ENCODE measurements at places on chromosomes 4 and X.

DNA sequence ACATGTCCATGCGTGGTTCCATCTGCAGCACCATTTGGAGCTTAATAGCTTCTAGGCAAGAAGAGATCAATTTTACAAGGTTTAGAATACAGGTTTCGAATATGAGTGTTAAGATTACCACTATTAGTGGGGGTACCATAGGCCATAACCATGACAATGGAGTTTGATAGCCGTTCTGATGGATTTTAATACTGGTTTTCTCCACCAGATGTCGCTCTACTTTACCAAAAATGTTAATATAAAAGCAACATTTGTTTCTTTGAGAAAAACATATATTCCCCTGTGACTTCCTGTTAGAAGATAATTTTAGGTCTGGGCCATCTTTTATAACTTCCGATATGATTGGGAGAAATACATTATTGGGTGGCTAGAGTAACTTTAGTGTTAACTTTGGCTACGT, 499.7 kb upstream of the POU3F4 start:
- no peak for DNase-seq

DNA sequence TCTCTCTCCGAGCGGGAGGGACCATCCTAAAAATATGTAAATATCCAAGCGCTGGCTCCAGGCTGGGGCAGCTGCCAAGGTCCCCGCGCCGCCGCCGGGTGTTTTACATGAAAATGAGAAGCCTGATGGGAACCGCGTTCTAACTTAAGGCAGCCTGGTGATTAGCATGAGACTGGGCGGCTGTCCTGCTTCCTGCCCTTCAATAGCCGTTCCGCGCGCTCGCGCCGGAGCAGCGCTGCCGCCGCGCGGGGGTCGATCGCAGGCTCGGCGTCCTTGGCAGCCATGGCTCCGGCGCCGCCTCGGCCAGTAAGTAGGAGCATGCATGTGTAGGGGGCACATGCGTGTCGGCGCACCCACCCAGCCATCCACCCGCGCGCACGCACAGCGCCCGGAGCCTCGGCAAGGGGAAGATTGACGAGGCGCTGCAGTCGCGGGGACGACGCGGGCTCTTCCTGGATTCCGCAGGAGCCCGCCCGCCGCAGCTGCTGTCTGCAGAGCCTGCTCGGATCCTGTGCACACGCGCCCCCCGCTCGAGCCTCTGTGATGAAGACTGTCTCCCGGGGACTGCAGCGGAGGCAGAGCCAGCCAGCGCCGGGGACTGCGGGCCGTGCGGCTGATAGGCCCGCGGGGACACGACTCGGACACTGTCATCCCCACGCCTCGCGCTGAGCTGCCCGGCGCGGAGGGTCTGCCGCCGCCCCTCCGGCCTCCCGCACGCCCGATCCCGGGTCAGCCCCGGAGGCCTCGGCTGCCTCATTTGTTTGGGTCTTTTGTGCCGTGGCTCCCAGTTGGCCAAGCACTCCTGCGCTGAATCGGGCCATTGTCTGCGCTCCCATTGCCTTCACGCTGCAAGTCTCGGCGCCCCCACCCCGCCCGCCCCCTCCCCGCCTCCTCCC, 734 bp downstream of the STOX2 start:
- peak; percentile 50 for DNase-seq

- no peak for DNase-seq
These were observed 412 bp downstream of the SLC10A3 start for GRCh38 chrX:154490021-154490413.

DNA sequence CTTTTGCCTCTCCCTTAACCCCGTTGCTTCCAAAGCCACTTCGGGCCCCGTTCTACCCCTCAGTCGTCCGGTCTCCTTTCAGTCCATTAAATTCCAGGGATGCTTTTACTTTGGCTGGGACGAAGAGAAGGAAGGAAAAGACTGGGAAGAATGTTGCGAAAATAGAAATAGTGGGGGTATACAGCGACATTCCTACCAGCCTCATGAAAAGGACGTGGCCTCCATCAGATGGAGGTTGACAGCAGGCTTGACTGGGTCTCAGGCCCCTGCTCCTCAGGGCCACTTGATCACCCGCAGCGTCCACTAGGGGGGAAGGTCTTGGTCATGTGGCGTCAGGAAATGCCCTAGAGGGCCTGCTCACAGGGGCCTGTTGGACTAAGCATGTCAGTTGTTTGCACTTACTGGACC, 657 bp upstream of the ANKRD50 start:
- peak; percentile 53 for DNase-seq

GRCh38 chrX:142593361-142593862, 388.3 kb upstream of the MAGEC2 start:
- no peak for DNase-seq

Measured in GM13977 (cell line).